ENCODE measurements at places on chromosomes 16 and 17.

DNA sequence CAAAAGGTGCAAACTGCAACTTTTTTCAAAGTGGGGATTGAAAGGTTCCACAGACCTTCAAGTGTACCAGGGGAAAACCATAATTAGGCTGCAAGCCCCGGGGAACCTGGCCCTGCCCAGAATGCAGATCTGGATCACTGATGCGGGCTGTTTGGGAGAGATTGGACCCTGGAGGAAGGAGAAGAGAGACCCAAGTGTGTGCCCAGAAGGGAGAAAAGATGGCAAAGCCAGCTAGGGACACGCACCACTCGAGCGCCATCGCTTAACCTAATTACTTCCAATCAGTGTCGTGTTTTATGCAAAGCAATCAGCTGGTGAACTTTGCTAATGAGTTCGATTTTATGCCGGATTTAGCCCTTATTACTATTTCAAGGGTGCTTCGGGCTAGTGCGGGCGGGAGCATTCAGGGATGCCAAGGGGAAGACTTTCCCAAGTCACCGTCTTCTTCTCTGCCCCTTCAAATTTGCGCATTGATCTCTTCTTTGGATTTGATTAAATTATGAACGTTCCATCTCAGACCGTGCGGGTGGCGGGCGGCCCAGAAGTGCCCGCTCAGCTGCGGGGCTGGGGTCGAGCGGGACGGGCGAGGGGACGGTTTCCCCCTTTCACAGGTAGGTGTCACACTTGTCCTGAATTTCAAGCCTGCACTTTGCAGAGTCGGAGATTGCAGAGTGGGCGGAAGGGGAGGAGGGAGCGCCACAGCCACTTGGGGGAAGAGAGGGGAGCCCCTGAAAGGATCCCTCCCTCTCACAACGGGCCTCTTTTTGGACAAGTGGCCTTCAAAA, 4.0 kb downstream of the IRX5 start:
- DNase-seq, result no peak

- DNase-seq, result no peak
Measured at GRCh38 chr16:67299269-67299668, 19.9 kb downstream of the PLEKHG4 start.

- no peak for DNase-seq
Measured at GRCh38 chr17:32693194-32693897, 183.6 kb downstream of the MYO1D start.

DNA sequence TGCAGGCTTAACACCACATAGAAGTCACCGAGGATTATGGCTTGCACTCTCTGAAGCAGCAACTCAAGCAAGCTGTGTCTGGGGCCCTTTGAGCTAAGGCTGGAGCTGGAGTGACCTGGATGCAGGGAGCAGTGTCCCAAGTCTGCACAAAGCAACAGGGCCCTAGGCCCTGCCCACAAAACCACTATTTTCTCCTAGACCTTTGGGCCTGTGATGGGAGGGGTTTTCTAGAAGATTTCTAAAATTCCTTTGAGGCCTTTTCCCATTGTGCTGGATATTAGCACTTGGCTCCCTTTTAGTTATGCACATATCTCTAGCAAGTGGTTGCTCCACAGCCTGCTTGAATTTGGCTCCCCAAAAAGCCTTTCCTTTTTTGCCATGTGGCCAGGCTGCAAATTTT, 44.5 kb downstream of the KCNJ16 start:
- DNase-seq, result no peak

- DNase-seq, result peak; percentile 17
Measured at GRCh38 chr17:44376124-44376523, 12.5 kb upstream of the FAM171A2 start.

GRCh38 chr17:15492791-15493692, 25.6 kb upstream of the CDRT4 start:
- DNase-seq, result no peak

GRCh38 chr17:43917348-43918025, 10.2 kb upstream of the MPP2 start:
- DNase-seq, result peak; percentile 36

DNA sequence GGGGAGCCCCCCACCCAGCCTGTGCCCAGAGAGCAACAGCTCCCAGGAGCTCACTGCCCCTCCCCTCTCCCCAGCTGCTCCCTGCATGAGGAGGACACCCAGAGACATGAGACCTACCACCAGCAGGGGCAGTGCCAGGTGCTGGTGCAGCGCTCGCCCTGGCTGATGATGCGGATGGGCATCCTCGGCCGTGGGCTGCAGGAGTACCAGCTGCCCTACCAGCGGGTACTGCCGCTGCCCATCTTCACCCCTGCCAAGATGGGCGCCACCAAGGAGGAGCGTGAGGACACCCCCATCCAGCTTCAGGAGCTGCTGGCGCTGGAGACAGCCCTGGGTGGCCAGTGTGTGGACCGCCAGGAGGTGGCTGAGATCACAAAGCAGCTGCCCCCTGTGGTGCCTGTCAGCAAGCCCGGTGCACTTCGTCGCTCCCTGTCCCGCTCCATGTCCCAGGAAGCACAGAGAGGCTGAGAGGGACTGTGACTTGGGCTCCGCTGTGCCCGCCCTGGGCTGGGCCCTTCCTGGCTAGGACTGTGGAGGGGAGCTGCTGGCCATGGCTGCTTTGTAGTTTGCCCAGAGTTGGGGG, 584 bp downstream of the TCAP start:
- no peak for DNase-seq

GRCh38 chr17:57649731-57650484, 95.2 kb downstream of the CCDC182 start:
- no peak for DNase-seq

GRCh38 chr17:7830616-7831015, 3.4 kb upstream of the KDM6B start:
- DNase-seq, result no peak

DNA sequence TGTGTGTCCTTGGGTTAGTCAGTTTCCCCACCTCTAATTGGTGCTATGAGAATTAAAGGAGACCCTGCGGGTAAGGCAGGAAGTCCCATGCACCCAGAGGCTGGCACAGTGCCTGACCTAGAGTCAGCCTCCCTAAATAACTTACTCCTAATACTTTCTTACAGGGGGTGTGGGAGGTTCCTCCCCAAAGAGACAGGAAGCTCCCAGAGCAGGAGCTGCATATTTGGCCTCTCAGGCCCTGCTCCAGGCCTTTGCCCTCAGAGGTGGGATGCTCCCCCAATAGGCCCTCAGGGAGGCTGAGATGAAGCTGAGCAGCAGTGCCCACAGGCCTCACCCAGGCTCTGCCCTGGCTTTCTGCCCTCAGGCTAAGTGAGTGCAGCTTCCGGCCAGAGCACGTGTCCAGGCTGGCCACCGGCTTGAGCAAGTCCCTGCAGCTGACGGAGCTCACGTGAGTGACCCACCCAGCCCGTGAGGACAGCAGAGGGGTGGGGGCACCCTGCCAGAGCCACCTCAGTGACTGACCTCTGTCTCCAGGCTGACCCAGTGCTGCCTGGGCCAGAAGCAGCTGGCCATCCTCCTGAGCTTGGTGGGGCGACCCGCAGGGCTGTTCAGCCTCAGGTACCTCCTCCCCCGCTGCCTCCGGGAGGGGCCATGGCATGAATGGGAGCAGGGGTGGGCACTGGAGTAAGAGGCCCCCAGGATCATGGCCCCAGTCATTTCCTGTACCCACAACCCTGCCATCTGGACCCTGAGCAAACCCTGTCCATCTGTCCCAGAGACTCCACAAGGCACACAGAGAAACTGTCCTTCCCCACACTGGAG, 31.1 kb upstream of the CPNE2 start:
- DNase-seq, result no peak

GRCh38 chr17:58661499-58661898, 30.3 kb downstream of the TEX14 start:
- no peak for DNase-seq

DNA sequence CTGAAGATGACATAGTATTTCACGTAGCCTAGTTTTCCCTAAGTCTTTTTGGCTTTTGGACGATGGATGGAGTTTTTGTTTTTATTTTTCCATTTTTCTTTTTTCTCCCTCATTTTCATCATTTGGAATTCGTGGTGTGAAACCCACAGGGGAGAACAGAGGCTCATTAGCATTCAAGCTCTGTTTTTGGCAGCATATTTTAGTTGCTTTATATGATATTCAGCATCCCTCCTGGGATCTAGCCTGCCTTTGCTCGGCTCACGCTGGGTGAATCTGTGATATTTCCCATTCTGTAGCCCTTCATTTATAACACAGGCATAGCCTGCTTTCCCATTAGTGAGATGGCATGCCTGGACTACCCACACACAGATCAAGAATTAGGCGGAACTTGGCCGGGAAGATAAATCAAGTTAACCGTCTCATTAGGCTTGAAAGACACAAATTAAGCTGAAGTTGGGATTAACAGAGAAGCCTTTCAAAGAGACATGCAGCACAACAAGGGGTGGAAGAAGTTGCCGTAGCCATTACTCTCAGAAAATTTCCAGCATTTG, 20.1 kb upstream of the CLEC19A start:
- no peak for DNase-seq

DNA sequence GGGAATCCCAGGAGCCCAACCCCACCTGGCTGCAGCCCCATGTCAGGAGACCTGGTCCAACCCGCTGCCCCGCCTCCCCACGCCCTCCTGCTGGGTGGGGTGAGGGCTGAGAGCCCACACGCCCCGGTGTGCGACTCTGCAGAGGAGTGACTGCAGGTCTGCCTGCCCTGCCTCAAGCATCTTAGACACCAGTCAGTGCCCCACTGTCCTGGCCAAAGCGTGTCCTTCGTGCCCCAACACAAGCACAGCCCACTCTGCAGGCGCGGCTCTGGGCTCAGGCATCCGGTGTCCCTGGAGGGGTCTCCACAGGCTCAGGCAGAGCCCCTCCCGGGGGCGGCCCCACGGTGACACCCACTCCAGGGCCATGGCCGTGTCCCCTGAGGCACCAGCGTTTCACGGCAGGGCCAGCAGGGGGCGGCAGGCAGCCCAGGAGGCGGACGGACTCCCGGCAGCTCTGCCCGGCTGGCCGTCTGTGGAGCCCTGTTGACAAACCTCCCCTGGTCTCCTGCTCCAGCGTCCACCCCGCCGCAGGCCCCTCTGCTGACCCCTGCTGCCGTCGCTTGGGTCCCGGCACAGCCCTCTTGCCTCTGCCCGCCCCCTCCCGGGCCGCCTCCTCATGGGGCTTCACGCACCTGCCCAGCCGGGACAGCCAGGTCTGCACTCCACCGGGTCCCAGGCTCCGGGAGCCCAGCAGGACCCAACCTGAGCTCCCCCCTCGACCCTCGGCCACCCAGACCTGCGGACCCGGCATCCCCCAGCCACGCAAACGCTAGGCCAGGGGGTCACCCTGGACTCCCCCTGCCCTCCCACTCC, 8.6 kb upstream of the UBE2I start:
- DNase-seq, result peak; percentile 75

DNA sequence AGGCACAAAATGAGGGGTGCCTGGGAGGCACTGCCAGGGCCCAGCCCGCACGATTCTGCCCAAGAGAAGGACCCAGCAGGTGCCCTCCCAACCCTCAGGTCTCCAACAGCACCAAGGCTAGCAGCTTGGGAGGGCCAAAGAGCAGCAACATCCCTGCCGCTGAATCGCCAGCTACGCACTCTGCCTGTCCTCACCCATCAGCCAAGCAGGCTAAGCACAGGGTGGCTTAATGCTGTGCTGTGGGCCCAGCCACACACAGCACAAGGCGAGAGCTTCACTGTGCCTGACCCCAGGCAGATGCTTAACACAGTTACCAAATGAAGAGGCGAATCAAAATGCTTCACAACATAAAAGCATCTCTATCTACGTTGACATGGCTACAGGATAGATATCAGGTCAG, 10.6 kb upstream of the MRPL38 start:
- DNase-seq, result no peak

DNA sequence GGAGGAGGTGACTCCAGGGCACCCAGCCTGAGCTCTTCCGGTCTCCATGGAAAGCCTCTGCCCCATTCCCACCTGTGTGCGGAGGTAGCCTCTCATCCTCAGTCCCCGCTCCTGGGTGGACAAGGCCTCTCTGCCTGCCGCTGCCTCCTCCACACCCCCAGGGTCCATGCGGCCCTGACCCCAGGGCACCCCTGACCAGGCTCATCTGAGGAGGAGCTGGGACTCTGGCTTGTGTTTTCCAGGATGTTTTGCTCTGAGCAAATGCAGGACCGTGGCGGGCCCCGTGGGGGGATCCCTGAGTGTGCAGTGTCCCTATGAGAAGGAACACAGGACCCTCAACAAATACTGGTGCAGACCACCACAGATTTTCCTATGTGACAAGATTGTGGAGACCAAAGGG, 6.9 kb downstream of the CD300A start:
- DNase-seq, result no peak

DNA sequence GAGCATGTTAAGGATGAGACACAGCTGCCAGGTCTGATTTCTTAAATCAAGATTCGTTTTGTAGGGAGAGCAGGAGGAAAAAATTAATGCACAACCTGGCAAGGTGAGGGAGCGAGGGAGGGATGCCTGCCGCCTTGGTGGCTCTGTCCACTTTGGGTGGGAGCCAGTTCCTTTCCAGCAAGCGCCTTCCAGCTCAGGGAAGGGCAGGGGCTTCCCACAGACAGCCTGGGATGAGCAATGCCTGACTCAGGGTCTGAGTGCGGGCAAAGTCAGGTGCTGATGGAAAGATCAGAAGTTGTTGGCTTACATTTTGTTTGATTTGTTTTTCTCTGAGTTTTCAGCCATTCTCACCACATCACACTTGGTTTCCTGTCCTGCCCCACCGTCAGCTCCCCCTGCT, 220.7 kb downstream of the ENGASE start:
- DNase-seq, result no peak

- DNase-seq, result no peak
Measured at GRCh38 chr17:48754500-48755261, 26.1 kb upstream of the HOXB13 start.

- DNase-seq, result no peak
Measured at GRCh38 chr17:69271023-69271422, 42.4 kb upstream of the ABCA10 start.

DNA sequence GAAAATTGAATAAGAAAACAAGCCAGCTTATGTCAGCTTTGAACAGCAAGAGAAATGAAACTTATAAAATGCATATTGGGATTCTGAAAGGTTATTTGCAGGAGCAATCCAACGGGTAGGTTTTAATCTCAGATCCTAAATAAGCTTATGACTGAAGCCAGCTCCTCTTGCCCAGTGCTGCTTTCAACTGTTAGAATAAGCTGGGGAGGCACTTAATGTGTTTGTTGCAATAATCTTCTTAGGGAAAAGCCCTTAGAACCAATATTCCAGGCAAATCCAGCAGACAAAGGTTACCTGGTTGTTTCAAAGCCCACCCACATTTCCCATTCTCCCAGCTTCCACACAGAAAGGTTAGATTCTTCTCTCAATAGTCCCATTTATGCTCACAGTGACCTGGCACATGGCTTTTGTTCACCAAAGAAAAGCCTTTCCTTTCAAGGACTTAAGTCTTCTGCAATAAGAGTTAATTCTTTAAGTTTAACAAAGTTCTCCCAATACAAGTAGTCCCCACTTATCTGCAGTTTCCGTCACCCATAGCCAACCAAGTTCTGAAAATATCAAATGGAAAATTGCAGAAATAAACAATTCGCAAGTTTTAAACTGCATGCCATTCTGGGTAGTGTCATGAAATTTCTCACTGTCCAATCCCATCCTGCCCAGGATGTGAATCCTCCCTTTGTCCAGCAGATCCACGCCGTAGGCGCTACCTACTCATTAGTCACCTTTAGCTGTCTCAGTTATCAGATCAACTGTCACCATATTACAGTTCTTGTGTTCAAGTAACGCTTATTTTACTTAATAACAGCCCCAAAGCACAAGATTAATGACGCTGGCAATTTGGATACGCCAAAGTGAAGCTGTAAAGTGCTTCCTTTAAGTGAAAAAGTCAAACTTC, 5.9 kb downstream of the TEX2 start:
- DNase-seq, result no peak

- DNase-seq, result no peak
Measured at GRCh38 chr17:64326420-64327054, 63.5 kb upstream of the TEX2 start.

All from activated CD4-positive, alpha-beta T cell treated with anti-CD3 and anti-CD28 coated beads, Interleukin-2, Interleukin-4, amounts not matched to agents 100 ng/mL and 50 ng/mL, durations not matched to agents 16 hours and 8 hours (primary cell).